ENCODE measurements at places on chromosomes 1 and 21.

GRCh38 chr21:37606549-37606948 is 240.0 kb downstream of the DYRK1A start:
- DNase-seq: no peak

GRCh38 chr21:37032877-37033471 is 26.5 kb downstream of the RIPPLY3 start:
- no peak for DNase-seq

DNA sequence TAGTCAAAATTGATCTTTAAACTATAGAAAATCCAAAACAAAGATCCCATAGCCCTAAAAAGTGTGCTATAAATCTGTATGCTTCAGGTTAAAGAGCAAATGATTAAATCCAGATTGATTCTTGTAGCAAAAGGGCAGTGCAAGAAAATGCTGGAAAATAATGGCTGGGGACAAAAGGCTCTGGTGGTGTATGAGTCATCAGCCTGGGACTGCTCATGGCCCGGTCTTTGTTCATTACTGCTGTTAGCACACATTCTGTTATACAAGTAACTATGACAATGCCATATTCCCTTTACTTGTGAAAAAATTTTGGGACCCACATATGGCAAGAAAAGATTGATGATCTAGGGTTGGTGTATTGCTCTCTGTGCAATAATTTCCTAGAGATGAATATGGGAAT is 89.1 kb downstream of the RWDD3 start:
- no peak for DNase-seq

DNA sequence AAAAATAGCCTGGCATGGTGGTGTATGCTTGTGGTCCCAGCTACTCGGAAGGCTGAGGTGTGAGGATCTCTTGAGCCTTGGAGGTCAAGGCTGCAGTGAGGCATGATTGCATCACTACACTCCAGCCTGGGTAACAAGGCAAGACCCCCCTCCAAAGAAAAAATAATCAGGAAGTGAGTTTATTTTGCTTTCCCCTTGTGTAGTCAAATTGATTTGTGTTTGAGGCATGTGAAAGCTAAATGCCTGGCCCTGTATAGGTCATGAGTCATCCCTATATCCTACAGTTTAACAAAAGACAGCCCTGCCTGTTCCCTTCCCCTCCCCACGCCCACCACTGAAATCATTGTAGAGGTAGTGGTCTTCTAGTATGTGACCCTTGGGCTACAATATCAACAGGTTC is 241.4 kb upstream of the JUN start:
- DNase-seq: no peak

DNA sequence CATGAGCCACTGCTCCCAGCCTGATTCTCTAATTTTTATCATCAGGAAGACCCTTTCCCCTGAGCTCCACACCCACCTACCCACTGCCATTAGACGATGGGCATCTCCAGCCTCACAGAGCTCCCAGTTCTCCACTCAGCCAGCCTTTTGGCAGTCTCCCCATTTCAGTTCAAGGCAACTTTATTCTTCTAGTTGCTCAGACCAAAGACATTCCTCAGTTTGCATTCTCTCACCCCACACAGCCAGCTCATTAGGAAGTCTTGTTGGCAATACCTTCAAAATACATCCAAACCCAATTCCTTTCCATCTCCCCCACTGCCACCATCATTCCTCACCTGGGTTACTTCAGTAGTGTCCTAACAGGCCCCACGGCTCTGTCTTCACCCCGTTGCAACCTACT is 53.4 kb upstream of the COX20 start:
- no peak for DNase-seq

GRCh38 chr1:215459136-215459535 is 108.0 kb upstream of the KCTD3 start:
- DNase-seq: no peak

GRCh38 chr1:24321126-24321525 is 2.0 kb downstream of the GRHL3 start:
- DNase-seq: peak; percentile 38

DNA sequence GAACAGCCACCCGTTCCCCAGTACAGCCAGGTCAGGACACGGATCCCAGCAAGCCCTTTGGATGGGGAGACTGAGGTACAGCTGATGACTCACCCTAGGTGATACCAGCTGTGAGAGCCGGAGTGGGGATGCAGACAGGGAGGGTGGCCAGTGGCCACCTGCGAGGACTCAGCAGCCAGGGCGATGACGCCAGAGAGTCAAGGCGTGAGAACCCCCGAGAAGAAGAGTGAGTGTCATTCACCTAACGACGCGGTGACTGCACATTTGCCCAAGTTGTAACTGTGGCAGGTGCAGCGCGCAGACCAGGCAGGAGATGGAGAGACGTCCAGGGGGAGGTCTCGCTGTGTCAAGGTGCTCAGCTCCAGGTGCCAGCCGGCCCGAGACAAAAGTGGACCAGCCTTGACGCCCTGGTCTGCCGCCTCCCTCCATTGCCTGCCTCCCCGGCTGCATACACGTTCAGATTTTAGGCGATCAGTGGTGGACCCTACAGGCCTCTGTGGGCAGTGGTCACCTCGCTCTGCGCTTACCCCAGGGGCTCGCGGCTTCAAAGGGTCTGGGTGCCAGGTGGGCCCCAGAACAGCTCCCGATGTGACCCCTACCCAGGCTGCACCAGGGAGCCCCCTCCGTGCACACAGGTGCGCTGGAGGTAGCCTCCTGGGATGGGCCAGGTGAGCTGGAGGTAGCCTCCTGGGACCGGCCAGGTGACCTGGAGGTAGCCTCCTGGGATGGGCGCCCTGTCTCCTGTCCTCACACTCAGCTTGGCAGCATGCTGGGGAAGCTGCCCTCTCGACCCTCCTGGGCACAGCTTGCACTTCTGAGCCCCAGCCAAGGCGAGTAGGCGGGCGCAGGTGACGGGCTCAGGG is 11.9 kb downstream of the LRRC3 start:
- DNase-seq: no peak

DNA sequence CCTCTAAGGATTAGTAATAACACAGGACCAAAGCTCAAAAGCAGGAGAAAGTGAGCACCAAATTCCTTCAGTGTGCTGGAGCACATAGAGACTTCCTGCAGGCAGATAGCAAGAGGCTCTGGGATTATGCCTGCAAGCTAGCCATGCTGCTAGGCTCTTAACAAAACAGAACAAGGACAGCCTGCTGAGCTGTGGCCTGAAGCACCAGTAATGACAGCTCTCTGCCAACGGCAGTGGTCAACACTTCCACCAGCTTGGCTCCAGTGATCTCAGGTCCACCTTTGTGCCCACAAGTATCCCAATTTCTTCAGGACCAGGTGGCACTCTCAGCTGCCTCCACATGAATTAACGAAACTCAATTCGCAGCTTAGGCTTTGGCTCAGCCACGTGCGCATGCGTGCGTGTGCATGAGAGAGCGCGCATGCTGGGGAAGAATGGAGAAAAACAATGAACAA is 64.2 kb downstream of the SLC45A1 start:
- no peak for DNase-seq

DNA sequence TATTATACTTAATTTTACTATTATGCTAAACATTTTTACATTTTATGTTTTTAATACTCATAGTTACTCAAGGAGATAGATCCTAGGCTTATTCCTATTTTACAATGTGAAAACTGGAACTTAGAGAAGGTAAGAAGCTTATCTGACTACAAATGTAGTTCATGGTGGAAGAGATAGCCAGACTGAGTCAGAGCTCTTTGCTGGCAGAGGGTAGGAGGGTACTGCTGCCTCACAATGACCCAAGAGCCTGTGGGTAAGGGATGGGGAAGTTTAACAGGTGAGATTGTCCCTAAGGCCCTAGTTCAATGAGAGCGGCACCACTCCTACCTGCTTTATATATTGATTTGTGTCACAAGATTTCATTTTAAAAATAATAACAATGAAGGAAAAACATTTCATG is 34.1 kb upstream of the NEK7 start:
- peak; percentile 74 for DNase-seq

- DNase-seq: no peak
Measured at GRCh38 chr21:29313662-29314408, 15.1 kb downstream of the BACH1 start.

DNA sequence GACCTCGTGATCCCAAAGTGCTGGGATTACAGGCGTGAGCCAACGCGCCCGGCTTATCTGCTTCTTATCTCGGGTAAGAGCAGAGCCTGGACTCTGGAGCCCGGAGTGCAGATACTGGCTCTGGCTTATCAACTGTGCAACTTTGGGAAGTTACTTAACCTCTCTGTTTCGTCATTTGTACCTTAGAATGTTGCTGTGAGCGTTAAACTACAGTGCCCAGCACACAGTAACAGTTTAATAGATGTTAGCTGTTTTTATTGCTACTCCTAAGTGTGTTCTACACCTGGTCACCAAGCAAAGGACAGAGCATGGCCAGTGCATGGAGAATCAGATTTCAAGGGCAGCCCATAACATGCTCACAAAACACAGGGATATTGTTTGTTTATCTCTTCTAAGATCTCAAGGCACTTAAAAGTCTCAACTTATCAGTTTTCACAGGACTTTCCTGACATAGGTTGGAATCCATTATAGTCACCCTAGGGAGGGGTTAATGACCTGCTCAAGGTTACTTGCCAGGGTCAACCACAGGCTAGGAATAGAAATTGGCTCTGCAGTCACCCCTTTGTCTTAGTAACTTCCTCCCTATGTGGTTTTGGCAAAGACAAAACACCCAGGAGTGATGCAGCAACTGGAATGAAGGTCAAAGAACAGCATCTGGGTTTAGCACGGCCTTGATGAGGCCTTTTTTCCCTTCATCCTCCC is 22.5 kb upstream of the SRP9 start:
- DNase-seq: peak; percentile 27

- DNase-seq: peak; percentile 69
Measured at GRCh38 chr21:34029743-34030528, 43.4 kb upstream of the MRPS6 start.

DNA sequence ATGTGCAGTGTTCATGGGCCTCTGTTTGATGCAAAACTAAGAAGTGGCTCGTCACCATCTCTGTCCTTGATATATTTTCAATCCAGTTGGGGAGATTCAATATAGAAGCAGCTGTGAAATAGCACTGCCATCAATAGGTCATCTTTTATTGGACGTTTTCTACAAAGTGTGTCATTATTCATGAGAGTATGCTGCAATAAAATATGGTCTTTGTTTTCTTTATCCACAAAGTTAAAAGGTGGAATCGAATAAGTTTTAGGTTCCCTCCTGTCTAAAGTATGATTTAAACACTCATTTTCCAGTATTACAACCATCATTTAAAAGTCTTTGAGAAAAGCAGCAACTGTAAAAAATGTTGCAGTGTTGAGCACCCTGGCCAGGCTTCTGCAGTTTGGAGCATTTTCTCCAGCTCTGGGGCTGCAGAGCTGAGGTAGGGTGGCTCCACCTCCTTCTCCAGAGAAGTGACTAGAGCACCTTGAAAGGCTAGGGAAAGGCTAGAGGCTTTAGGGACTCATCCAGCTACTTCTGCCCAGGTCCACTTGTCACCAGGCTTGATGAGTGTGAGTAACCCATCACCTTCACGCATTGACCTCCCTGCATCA is 56.5 kb upstream of the DNAH14 start:
- no peak for DNase-seq

GRCh38 chr1:206050655-206051235 is 2.2 kb upstream of the RHEX start:
- peak; percentile 75 for DNase-seq

- no peak for DNase-seq
Measured at GRCh38 chr1:204319462-204319861, 40.3 kb downstream of the PLEKHA6 start.

DNA sequence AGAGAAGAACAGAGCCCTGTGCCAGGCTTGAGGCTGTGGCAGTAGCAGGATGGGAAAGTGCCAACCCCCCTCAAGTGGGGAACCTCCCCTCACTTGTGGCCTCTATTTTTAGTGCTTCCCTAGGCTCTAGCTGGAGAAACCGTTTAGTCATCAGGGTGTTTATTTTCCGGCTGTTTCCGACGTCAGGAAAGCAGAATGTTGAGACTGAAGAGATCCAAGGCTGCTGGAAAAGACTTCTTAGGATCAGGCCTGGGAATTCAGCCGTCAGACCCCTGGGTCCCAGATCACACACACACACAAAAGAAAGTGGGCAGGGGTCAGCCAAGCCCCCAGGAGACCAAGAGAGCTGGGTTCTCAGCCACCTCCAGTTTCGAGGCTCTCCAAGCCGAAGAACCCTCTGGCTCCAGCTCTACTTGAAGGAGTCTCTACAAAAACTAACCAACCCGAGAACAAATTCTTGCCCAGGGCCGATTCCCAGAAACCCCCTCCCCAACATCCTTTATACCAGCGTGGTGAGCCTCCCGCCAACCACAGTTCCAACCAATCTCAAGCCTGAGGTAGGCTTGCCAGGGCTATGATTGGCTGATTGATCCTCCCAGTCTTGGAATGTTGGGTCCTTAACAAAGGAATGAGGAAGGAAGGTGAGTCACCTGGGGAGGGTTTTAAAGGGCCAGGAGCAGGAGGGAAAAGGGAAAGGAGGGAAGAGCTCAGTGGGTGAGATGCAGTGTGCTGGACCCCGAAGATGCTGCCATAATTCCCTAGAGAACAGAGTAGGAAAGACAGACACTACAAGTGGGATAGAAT is 2.5 kb upstream of the MEF2D start:
- DNase-seq: peak; percentile 84

DNA sequence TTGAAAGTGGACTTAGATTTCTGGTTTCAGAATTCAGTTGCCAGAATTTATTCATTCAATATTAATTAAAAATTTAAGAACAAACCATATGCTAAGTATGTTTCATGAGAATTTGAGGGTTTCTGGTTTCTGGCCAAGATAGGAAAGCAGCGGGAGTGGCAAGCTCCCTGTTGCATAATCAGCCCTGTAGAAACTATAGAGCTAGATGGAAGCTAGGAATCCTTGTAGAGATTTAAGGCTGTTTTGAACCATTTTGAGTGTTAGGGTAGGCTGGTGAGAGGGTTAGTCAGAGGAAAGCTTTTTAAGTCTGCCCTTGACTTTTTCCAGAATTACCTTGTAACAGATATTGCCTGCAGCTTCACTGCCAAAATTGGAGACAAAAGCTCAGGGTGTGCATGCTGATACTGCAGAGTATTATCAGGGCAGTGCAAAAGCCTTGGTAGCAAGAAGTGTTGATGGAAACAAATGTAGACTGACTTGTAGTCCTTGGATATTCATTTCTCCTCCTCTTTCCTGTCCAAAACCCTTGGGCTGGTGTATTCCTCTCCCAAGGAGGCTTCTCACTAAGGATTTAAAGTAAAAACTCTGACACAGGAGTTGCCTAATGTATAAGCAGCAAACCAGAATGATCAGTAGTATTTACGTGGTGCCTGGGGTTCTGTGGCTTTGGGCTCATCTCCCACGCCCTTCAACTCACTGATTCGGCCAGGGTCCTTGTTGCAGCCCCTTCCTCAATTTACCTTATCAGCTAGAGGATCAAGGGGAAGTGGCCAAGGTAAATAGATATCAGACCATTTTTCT is 12.6 kb upstream of the GIPC2 start:
- DNase-seq: peak; percentile 36

GRCh38 chr1:34162852-34163766 is 1.9 kb downstream of the CSMD2 start:
- peak; percentile 72 for DNase-seq

- DNase-seq: no peak
Measured at GRCh38 chr1:78068681-78069283, 23.0 kb downstream of the GIPC2 start.

- peak; percentile 3 for DNase-seq
Measured at GRCh38 chr1:119249283-119249682, 108.8 kb upstream of the WARS2 start.

- no peak for DNase-seq
Measured at GRCh38 chr21:25490742-25491141, 116.5 kb downstream of the MRPL39 start.

GRCh38 chr1:178353524-178353923 is 143.2 kb downstream of the CLEC20A start:
- no peak for DNase-seq

Data from hematopoietic multipotent progenitor cell treated with erythropoietin and hydrocortisone succinate and interleukin-3 and kit ligand, for 4 days (in vitro differentiated cells).